Activated CD4-positive, alpha-beta T cell treated with anti-CD3 and anti-CD28 coated beads for 1 hour (primary cell): ENCODE measurements at places on chromosomes 7 and 10.

GRCh38 chr7:136056651-136057231 is 79.6 kb upstream of the MTPN start:
- DNase-seq: no peak

DNA sequence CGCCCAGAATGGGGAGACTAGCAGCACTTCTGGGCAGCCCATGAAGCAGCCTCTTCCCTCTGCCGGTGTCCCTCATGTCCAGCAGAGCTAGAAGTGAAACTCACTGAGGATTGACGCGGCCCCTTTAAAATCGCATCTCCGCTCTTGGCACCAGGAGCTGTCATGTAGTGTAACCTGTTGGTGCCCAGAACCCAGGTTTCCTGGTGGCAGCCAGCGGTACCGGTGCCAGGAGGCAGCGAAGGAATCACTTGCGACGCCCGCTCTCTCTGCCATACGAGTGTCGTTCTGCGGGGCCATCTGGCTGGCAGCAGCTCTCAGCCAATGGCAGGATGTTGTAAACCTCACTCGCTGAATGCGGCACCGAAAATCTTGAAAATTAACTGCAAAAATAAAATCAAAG is 82.7 kb downstream of the CUX1 start:
- no peak for DNase-seq

DNA sequence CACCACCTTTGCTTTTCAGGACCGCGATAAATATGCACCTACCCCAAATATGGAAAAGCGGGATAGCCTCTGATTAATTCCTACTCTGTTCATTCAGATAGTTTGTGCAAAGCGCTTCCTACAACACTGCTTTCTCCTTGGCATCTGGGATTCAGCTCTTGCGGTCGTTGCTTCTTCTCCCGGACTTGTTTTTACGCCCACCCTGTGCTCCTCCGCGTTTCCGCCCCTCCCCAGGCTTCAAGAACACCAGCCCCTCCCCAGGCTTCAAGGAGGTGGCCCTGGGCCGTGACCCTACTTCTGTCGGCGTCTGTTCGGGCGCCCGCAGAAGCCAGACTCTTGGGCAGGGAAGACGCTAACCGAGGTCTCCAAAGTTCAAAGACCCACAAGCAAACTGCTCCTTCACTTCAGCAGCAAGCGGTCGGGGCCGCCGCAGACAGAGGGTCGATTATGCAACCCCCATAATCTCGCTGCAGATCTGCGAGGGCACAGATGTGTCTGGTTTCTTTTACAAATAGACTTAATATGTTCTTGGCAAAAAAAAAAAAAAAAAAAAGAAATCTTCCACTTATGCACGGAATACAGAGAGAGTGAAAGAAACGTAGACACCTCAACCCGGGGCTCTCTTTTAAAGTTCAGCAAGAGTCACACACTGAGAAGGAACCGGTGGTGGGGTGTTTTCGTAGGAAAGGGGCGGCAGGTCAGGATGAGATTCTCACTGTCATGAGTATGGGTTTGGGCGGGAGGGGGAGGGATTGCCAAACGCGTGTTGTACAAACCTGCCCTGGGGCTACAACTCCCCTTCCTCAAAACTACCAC is 1.9 kb downstream of the DLX5 start:
- DNase-seq: no peak

DNA sequence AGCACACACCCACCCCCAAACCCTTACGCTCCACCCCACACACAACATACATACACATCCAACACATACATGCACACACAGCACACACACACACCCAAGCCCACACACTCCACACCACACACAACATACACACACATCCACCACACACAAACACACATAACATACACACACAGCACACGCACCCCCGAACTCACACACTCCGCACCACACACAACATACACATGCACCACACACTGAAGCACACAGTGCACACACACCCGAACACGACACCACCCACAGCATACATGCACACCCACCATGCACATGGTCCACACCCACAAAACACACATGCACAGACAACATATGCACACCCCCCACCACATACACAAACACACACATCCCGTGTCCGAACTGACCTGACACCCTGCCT is 2.0 kb downstream of the PRAP1 start:
- DNase-seq: no peak

GRCh38 chr7:76310102-76310957 is 7.9 kb downstream of the HSPB1 start:
- no peak for DNase-seq

DNA sequence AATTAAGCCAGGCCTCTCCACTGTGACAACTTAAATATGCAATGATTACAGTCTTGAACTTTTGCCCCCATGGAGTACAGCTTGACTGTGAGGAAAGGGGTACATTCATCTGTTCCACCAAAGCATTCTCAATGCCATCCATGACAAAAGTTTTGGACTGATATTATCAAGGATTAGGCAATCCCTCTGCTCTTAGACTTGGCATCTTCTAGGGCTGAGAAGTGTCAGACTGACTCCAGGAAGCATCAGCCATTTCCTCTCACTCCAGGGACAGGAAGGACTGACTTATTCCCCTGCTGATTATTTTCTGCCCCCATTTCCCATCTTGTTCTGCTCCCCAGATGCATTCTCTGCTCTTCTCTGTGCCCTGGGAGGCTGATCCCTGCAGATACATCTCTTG is 69.7 kb downstream of the ZNF365 start:
- no peak for DNase-seq

DNA sequence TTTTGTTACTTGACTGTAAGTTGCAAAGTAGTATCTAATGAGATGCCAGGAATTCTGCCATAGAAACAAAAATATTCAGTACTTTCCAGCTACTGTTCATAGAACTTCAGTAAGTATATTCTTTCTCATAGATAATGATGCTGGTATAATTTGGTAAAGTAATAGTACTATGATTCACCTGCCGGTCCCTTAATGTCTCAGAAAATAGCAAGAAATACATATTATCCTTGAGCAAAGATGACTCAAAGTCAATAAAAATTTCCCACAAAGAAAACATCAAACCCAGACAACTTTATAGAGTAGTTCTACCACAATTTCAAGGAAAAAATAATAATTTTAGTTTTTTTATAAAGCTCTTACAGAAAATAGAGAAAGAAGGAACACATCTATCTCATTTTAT is 105.4 kb downstream of the EPDR1 start:
- no peak for DNase-seq

- no peak for DNase-seq
These were observed 8.6 kb upstream of the ORAI2 start for GRCh38 chr7:102424787-102425218.

DNA sequence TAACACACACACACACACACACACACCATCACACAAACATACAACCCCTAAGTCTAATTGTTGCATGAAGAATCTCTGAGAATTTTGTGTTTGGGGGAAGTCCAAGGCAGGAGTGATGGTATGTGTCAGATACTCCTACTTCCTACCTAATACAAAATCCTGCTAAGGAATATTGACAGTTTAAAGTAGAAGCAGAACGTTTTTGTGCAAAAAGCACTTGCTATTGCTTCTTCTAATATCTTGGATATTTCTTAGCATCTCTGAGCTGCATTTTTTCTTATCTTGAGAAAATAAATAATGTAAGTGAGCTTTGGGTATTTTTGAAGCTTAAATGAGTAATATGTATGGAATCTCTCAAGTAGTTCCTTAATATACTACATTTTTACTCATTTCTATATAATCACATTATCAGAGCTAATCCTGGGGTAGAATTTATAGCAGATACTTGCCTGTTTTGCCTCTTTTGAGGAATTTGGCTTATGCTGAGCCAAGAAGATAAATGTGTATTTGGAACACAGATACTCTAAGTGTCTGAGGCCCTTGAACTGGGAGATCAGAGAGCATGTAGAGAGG is 212.3 kb downstream of the DKK1 start:
- DNase-seq: no peak

DNA sequence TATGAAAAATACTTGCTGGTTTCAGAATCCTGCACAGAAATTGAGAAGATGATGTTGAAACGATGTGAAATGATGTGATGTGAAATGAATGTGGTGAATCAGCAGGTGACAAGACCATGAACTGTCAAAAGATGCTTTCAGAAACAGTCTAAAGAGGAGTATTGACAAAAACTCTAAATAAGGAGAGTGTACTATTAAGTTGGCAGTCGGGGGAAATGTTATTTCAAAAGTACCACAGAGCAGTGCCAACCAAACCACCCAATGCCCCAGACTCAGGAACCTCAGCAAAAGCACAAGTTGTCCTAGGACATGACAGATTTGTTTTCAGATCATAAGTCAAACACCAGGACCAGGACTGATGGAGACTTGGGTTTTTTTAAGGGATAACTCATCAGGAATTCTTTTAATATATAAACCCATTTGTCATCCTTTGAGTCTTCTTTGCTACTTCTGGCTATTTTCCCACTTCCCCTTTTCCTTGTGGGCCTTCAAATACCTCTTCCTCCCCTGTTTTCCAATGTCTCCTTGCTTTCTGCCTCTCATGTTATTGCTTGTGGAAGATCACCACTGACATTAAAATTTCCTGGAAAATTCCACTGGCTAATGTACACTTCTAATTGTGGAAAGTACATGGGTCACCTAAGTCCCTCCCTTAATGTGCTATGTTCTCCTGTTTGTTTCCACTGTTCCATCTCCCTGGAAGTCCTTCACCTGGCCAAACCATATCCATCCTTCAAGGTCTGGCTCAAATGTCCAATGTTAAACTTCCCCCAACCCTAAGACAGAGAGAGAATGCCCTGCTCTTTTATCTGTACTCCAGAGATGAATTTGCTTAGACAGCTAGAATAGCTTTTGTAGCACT is 10.2 kb upstream of the PPP1R3C start:
- no peak for DNase-seq

GRCh38 chr10:102752934-102753664 is 9.4 kb downstream of the WBP1L start:
- no peak for DNase-seq

DNA sequence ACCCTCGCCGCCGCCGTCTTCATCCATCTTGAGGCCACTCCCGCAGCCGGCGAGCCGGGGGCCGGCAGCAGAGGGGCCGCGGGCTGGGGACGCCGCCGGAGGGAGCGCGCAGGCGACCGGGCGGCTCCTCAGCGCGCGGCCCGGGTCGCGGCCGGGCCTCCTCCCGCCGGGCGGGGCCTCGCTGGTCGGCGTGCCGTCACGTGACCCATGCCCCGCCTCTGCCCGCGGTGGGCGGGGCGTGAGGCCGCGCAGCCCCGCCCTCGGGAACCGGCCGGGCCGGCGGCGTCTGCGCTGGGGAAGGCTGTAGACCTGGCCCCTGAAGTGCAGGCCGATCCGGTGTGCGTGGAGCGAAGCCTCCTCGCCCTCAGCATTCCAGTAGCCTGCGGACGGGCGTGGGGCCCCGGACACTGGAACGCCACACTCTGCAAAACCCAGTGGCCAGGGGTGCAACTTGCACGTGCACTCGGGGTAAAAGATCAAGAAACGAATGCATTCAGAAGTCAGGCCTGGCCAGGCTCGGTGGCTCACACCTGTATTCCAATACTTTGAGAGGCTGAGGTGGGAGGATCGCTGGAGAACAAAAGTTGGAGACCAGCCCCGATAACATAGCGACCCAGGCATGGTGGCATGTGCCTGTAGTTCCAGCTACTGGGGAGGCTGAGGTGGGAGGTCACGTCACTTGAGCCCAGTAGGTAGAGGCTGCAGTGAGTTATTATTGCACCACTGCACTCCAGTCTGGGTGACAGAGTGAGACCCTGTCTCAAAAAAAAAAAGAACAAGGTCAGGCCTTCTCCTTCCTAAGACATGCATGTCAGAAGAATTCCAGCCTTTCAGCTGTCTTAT is at the start of gene CYTH3:
CYTH3 (minus strand) TSS at position 144 of the 843 bp plus-strand sequence; CDS start at position 27, 117 bp downstream.
- peak; percentile 67 for DNase-seq

DNA sequence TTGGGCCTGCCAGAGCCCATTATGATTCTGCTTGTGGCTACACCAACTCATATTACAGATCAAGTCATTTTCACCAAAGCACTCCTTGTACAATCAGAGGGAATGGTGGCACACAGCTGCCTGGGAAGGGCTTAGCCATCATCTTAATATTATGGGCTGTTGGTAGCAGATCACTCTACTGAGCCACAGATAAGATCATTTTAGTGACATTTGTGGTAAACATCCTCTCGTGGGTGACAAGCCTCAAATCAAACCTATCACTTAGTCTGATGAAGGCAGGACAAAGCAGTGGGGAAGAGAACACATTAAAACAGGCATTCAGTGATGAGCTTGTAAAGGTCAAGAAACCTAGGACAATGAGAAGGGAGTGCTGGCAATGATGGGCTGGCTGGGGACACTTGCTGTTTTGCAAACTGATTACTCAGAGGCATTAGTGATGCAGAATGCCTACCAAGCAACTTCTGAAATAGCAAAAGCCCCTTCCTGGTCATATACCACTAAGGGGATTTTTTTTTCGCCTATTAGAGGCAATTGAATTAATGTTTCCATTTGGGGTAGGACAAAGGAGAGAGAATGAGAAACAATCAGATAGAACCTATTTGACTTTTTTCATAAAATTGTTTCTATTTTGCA is 137.5 kb upstream of the WDR11 start:
- no peak for DNase-seq

DNA sequence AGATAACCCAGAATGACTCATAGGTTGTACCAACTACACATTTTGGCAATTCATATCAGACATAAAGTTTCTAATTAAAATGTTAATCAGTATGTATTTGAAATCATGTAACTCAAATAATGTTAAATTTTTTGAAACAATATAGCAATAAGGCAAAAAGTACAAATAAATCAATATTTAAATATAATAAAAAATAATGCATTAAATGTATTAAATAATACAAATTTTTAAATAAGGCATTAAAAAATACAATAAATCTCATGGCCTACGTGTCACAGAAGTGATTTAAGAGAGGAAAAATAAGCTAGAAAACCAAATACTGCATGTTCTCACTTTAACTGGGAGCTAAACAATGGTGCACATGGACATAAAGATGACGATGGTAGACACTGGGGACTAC is 9.1 kb downstream of the PON2 start:
- DNase-seq: no peak

DNA sequence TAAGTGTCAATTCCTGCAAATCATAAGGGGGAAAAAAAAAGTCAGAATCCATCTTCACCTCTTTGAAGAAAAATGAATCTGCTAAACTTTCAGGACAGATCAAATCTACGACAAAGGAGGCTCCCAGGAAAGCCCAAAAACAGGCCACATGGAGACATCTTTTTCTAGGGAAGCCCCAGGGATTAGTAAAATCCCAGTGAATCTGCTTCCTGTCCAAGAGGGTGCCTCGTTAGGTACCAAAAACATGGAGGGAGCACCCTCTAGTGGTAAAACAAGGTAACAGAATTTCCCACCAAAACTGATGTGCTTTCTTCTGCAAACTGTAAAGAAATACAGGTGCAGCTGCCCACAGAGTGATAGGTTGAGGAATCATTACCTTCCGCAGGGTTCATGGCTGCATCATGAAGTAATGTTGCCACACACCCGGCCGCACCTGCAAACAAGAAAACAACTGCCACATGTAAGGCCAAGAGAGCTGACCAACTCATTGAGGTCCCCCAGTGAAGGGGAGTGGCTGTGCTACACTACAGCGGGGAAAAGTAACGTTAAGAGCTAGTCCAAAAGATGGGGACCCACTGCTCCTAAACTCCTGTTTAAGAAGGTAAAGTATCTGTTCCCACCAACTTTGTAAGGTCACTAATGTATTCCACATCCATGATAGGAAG is 7.9 kb downstream of the SLC25A28 start:
- no peak for DNase-seq

GRCh38 chr7:91850455-91850854 is 30.0 kb downstream of the MTERF1 start:
- no peak for DNase-seq

- no peak for DNase-seq
These were observed 35.8 kb upstream of the GRID1 start for GRCh38 chr10:86402283-86402941.

- no peak for DNase-seq
These were observed 23.0 kb downstream of the CDH23 start for GRCh38 chr10:71419750-71420149.
